ENCODE measurements at places on chromosomes 7 and 10.
A peak's percentile ranks its signal among the peaks of the same experiment; 100 is the strongest.

- no peak for DNase-seq
These were observed 186.2 kb downstream of the USP6NL start for GRCh38 chr10:11425296-11425610.

GRCh38 chr10:102113261-102113955, 6.8 kb downstream of the LDB1 start:
- no peak for DNase-seq

GRCh38 chr7:146781352-146782116, 664.9 kb downstream of the CNTNAP2 start:
- DNase-seq, result no peak

GRCh38 chr10:105844241-105844640, 1203.2 kb downstream of the SORCS3 start:
- DNase-seq, result no peak

- DNase-seq, result no peak
These were observed 195.0 kb downstream of the DNAJC1 start for GRCh38 chr10:21808550-21808949.

DNA sequence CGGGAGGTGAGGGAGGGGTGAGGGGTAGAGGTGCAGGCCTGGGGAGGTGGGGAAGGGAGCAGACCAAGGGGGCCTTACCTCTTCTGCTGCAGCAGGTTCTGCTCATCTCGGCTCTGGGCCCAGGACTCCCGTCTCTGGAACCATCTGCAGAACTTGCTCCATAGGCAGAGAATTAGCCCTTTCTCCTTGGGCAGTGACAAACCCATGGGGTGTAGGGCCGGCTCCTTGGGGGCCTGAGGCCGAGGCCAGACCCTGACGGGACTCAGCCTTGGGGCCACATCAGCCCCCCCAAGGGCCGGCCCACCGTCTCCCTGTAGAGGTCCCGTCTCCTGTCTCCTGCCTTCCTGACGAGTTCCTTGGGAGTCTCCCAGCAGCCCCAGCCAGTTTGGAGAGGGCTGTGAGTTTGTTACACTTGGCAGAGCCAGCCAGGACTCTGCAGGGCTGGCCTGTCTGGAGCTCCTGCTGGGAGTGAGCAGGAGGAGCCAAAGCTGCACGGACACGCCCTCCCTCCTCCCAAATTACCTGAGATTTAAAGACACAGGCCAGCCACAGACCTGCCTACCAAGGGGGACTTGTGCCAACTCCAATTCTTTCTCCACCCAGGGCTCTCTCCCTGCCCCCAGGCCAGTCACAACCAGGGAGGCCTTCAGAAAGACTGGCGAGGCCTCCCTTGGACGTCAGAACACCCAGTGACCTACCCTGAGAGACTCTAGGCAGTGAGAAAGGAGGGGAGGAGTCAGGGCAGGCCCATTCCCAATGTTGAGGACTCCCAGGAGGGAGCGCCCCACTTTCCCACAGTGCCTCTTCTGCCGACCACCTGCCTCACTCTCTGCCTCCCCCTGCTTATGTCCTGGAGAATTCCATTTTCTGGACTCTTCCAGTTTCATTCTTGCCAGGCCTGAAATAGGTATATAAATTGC, at the start of gene TRPV6:
TRPV6 (minus strand) TSS at position 435 of the 920 bp plus-strand sequence.
- no peak for DNase-seq

GRCh38 chr10:46323176-46323575, 36.4 kb downstream of the ANTXRL start:
- no peak for DNase-seq

GRCh38 chr7:74365322-74366022, 76.3 kb downstream of the CLIP2 start:
- peak; percentile 85 for DNase-seq

- no peak for DNase-seq
These were observed 26.5 kb downstream of the ASNS start for GRCh38 chr7:97845622-97846203.

DNA sequence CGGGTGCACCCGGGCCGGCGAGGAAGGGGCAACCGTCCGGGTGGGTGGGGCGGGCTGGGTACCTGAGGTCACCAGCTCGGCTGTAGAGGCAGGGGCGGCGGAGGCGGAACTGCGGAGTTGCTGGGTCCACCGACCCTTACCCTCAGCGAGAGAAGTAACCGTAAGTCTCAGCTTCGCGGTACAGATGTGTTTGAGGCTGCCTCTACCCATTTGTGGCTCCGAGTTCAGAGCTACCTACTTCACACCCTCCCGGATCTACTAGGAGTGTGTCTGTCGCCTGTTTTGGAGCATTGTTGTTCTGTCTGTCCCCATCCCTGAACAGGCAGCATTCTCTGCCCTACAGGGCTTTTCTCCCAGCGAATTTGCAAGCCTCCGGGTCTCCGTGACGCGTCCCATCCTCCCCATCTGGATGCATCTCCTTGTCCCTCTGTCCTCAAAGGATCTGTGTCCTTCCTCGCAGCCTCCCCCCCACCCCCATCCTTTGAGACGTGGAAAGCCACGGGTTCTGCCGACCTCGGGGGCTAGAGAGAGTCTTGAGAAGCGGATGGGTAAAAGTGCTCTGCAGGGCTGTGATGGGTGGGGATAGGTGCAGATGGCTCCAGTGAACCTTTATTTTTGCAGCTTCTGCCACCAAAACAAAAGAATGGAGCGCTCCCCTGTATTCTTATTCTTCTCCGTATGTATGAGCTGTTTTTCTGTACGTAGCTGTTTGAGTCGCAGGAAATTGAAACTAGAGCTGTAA, 757 bp downstream of the ANKIB1 start:
- no peak for DNase-seq

DNA sequence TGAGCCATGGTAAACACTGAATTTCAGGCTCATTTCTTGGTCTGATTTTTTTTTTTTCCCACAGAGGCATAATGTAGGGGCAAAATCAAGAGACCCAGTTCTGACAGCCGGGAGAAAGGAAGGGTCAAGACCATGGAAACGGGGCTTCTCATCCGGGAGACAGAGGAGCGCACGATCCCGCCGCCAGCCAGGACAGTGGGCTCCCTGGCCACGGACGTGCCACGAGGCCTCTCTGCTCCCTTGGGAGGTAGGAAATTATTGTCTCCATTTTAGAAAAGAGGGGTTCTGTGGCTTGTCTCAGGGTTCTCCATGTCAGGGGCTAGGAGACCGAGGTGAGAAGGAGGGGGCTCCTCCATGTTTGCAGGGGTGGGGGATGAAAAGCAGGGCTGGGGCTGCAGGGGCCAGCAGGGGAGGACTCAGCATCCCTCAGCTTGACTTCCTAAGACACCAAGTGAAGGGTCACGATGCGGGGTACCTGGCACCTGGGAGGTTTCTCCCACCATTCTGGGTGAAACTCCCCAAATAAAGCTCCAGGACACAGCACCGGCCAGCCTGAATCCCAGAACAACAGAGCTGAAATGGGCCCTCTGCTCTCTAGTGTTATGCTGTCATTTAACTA, 37.6 kb downstream of the PPIF start:
- no peak for DNase-seq

DNA sequence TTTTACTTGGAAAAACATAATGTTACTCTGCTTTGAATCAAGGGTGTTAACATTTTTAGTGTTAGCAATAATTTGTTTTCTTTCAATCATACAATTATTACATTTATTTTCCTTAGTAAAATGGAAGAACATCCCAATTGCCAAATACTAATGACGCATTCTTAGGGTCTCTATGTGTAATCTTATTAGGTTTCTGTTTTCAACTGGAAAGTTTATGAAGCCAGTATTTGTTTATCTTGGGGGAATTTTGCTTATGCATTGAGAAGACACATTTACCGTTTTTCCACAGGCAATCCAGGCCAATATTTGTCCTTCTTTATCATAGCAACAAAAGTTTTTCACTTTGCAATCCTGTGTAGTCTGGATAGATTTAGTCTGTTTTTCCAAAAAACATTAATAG, 134.5 kb downstream of the CPED1 start:
- DNase-seq, result no peak

DNA sequence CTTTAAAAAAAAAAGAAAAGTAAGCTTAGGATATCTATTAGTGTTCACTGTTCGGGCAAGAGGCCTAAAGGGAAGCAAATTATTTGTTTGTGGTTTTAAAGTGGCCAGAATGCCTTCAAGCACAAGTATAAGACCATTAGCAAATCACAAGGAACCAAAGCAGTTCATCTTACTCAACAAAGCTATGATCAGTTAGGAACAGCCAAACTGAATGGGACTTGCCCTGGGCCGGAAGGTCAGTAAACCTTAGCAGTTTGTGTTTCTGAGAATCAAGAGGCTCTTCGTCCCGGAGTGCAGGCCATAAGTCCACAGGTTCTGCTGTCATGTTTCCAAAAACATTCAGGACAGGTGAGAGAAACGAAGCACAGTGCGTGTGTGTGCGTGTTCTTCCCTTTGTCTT, 4.5 kb downstream of the FBXW4 start:
- DNase-seq, result no peak

DNA sequence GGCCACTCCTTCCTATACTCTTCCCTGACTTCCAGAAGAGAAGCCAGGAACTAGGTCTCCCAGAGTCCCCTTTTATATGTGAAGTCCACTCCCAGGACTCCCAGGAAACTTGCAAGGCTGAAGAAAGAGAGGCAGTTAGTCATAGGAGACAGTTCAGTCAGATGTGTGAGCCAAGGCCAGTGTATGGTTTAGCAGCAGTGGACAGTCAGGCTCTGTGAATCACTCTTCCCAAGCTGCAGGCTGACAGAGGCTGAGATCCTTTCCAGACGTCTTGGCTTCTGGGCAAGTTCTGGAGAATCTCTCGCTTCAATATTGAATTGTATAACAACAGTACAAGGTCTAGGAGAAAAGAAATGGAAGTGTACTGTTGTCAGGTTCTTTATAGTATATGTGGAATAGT, 26.9 kb downstream of the BLVRA start:
- DNase-seq, result no peak

DNA sequence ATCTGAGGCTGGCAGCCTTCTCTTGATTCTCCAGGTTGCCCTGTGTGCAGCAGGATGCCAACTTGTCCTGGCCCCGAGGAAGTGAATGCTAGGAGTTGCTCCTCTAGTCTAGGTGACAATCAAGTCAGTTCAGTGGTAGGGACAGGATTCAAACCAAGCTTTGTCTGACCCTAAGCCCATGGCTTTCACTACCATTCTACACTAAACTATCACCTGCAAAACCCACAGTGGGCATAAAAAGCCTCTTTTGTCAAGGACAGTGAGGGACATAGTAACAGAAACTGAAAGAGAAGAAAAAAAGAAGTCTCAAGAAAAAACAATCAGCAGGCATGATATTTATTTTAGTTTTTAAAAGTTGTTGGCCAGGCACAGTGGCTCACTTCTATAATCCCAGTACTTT, 33.5 kb downstream of the KCNMA1 start:
- no peak for DNase-seq

GRCh38 chr7:40674316-40674715, 539.5 kb downstream of the SUGCT start:
- no peak for DNase-seq

GRCh38 chr7:33072471-33072870, 9.9 kb upstream of the NT5C3A start:
- DNase-seq, result no peak

DNA sequence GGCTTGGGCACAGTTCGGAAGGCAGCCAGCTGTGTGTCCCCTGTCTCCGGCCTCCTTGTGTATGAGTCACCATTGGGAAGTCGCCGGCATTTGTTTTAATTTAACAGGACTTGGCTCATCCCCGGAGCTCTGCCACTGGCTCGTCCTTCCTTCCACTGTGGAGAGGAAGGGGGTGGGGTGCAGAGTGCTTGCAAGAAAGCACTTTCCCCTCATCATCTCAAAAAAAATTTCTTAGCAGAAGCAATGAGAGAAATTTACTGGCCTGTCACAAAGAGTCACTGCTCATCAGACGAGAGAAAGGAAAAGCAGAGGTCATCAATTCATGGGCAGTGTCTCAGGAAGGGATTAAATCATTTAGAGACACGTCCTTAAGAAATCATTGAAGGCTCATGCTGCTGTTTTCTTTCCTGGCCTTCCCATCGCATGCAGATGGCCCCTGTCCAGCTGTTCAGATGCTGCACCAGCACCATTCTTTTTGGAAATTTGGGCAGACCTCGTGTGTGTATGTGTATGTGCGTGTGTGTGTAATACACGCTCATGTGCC, 93.3 kb downstream of the BMS1 start:
- DNase-seq, result no peak

GRCh38 chr7:17094963-17095574, 203.4 kb upstream of the AHR start:
- DNase-seq, result no peak

DNA sequence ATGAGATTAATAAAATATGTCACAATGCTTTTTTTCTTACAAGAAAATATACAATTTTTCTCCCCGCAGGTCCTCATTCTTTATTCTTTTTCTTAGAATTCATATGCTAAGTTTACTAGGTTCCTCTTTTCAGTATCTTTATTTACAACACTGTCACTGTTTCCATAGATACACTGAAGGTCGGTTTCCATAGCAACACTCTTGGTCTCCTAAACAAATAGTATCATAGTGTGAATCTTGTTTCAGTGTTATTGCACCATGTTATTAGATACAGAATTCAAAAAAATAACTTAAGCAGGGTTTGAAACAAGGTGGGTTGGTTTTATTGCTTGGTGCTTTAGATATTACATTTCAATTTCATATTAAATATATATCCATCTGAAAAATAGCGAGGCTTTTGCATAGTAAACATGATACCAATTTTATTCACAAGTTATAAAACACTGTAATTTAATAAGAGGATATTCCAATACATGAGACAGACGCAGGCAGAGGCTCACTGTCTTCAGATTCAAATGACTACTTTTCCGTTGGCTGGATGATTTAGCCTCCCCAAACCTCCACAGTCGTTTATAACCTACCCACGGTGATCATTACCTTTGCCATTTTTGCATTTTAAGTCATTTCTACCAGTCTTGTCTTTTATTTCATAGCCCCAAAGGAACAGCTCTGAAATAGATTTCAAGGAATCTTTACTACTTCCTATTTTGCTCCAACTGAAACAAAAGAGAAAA, 88.9 kb upstream of the KLF6 start:
- no peak for DNase-seq

GRCh38 chr7:120052884-120053382, 220.0 kb upstream of the KCND2 start:
- DNase-seq, result no peak

- no peak for DNase-seq
These were observed 1.0 kb downstream of the SMNDC1 start for GRCh38 chr10:110303681-110304080.

- no peak for DNase-seq
These were observed 153.0 kb downstream of the PDE1C start for GRCh38 chr7:31917256-31917655.

GRCh38 chr7:54827734-54828133, 68.7 kb upstream of the SEC61G start:
- DNase-seq, result no peak

GRCh38 chr7:66877577-66878300, 43.3 kb upstream of the TMEM248 start:
- DNase-seq, result no peak

GRCh38 chr7:106603346-106603745, 57.6 kb downstream of the CCDC71L start:
- no peak for DNase-seq
